Trophoblast cell (in vitro differentiated cells and primary cell): ENCODE measurements at places on chromosomes 2 and 18.

DNA sequence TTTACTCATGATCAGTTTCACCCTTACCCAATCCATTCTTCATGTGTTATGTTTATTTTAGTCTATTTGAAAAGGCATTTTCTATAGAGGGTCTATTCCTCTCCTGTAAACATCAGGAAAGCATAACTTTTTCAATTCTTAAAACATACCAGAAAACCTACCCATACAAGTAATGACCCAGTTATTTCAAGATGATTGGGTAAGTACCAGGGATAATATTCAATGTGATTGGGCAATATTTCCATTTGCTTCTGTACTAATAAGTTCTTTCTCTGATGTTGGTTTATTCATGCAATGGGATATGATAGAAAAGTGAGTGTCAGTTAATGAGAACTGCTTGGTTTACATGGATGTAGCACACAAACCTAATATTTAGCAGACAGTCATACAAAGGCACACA is 87.6 kb downstream of the CCBE1 start:
- H3K4me1 ChIP-seq = peaks cover 9% of the 10 kb centered on the region
- H3K36me3 ChIP-seq = no peaks in the 10 kb centered on the region
- no peak for DNase-seq
- H3K27ac ChIP-seq = no peak overlapping the region

GRCh38 chr2:52976143-52976949 is 791.3 kb upstream of the CHAC2 start:
- peak; percentile 31 for DNase-seq
- no peaks in the 10 kb centered on the region for H3K4me1 ChIP-seq
- no peak overlapping the region for H3K27ac ChIP-seq
- no peaks in the 10 kb centered on the region for H3K27me3 ChIP-seq

DNA sequence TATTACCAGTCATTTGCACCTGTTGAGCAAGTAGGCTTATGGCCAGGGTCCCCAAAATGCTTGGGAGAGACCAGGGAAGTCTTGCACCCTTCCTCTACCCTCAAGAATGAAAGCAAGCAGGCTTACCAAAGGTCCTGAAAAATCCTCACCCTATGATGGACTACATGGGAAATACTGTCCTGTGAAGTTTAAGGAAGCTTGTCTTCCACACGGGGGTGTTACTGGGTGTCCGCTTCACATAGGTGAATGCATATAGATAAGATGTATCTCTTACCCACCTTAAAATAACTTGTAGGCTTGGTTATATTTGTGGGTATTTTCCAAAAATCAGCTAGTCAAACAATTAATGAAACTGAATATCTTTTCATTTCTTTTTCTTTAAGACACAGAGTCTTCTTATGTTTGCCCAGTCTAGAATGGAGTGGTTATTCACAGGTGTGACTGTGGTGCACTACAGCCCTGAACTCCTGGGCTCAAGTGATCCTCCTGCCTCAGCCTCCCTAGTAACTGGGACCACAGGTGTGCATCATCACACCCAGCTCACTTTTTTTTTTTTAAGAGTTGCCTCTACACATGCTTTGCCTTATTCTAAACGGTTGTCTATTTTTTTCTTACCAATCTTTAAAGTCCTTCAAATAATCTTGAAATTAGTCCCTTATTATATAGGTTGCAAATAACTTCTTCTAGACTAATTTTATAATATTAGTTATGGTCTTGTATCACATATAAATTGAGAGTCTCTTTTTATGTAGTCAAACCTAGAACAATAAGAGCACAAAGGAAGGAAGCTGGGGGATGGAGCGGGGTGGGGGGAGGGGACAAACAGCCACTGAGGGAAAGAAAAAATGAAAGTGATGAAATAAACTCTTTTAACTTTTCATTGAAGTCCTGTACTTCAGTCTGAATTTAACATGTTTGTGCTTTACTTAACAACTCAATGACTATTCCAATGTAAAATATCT is 49.0 kb downstream of the CERKL start:
- H3K4me3 ChIP-seq = no peak overlapping the region
- no peaks in the 10 kb centered on the region for H3K27me3 ChIP-seq
- no peaks in the 10 kb centered on the region for H3K36me3 ChIP-seq
- H3K27ac ChIP-seq = no peak overlapping the region
- no peak for DNase-seq

DNA sequence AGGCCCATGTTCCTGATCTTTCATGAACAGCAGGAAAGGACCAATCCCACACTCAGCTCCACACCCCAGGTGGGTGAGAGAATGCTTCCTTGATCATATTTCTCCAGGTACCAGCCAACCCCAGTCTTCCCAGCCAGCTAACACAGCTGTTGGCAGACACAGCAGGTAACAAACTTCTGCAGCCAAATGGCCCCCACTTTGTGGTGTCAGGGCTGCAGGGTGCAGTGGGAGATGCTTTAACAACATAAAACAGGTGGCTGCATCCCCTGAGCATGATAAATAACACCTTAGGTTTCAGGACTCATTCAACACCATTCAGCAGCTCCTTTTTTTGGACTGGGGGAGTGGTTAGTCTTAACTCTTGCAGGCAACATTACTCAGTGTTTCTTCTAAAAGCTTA is 76.7 kb upstream of the ACAA2 start:
- peaks cover 6% of the 10 kb centered on the region for H3K36me3 ChIP-seq
- no peak overlapping the region for H3K4me3 ChIP-seq
- no peak for DNase-seq
- no peaks in the 10 kb centered on the region for H3K27me3 ChIP-seq
- H3K27ac ChIP-seq = no peak overlapping the region
- H3K4me1 ChIP-seq = peaks cover 14% of the 10 kb centered on the region

- no peak overlapping the region for H3K27ac ChIP-seq
- no peaks in the 10 kb centered on the region for H3K4me1 ChIP-seq
- no peak for DNase-seq
- no peaks in the 10 kb centered on the region for H3K27me3 ChIP-seq
- peaks cover 5% of the 10 kb centered on the region for H3K36me3 ChIP-seq
Measured at GRCh38 chr2:178553047-178553446, 72.8 kb downstream of the PLEKHA3 start.

DNA sequence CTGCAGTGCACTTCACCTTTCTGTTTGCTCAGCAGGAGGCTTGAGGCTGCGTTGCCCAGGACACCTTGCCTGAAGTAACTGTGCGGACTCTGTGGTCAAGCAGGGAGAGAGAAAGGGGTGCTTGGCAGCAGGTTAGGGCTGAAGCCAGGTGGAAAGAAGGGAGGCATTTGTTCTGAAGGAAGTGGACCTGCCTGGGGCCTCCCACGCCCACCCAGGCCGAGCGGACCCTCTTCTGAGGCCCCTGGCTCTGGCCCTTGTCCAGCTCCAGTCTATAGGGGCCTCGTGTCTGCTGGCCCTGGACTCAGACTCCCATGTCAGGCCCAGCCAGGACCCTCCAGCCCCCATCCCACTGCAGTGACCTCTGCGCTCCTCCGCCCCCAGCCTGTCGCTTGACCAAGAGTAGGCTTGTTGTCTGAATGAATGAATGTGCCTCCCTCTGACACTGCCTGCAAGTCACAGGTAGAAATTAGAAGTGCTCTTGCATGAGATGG is 2.5 kb downstream of the SNED1 start:
- H3K27me3 ChIP-seq = peaks cover 11% of the 10 kb centered on the region
- H3K27ac ChIP-seq = no peak overlapping the region
- H3K36me3 ChIP-seq = no peaks in the 10 kb centered on the region
- no peak for DNase-seq

DNA sequence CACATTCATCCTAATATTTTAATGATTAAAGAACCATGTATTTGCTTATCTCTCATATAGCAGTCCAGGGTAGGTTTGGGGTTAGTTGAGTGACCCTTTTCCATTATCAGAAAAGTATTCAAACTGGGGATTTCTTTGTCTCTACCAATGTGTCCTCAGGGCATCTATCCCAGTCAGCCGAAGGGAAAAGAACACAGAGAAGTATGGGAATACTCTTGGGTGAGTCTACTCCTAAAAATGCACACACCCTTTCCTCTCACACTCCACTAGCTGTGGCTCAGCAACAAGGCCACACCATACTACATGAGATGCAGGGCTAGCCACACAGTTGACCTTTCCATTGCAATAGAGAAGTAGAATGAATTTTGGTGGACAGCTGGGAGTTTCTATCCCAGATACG is 114.3 kb downstream of the NXPH2 start:
- H3K4me1 ChIP-seq = peaks cover 2% of the 10 kb centered on the region
- H3K36me3 ChIP-seq = peaks cover under 1% of the 10 kb centered on the region
- no peaks in the 10 kb centered on the region for H3K27me3 ChIP-seq
- no peak overlapping the region for H3K4me3 ChIP-seq
- H3K27ac ChIP-seq = no peak overlapping the region

- peaks cover 4% of the 10 kb centered on the region for H3K4me1 ChIP-seq
- H3K4me3 ChIP-seq = no peak overlapping the region
- H3K27ac ChIP-seq = no peak overlapping the region
- H3K36me3 ChIP-seq = no peaks in the 10 kb centered on the region
- H3K27me3 ChIP-seq = no peaks in the 10 kb centered on the region
Measured at GRCh38 chr2:43325107-43325811, 98.9 kb upstream of the ZFP36L2 start.

GRCh38 chr18:46484971-46485370 is 172.0 kb downstream of the LOXHD1 start:
- no peaks in the 10 kb centered on the region for H3K27me3 ChIP-seq
- H3K36me3 ChIP-seq = no peaks in the 10 kb centered on the region
- H3K4me1 ChIP-seq = no peaks in the 10 kb centered on the region
- DNase-seq = no peak

DNA sequence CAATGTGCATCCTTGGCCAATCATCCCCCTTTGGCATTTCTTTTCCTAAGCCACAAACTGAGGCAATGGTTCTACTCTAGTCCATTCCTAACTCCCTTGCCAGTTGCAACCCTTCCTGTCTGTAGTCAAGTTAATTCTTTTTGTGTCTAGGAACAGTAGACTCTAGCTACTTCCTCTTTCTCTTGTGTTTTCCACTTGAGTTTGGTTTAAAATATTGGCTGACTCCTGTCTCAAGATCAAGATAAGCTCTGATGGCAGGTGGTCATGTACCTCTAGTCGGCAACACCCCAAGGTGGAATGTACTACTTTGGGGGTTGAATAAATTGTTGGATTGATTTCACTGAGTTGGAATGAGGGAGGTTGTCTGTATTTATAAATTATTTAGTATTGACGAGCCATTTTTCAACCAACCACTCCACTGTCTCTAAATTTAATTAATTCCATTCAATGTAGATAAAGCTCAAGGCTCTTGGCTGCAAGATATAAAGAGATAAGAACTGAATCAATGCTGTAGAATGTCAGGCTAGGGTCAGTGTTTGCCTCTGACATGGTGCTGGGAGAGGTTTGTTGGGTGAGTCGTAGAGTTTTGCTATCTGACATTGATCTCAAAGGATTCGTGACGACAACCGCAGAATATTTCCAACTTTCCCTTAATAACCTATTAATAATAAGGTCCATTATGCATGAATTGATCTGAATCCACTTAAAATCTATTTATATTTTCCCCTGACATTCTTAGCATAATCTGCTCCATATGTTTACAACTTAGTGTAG is 188.7 kb upstream of the APCDD1 start:
- H3K27ac ChIP-seq = no peak overlapping the region
- no peak for DNase-seq
- H3K36me3 ChIP-seq = no peaks in the 10 kb centered on the region

DNA sequence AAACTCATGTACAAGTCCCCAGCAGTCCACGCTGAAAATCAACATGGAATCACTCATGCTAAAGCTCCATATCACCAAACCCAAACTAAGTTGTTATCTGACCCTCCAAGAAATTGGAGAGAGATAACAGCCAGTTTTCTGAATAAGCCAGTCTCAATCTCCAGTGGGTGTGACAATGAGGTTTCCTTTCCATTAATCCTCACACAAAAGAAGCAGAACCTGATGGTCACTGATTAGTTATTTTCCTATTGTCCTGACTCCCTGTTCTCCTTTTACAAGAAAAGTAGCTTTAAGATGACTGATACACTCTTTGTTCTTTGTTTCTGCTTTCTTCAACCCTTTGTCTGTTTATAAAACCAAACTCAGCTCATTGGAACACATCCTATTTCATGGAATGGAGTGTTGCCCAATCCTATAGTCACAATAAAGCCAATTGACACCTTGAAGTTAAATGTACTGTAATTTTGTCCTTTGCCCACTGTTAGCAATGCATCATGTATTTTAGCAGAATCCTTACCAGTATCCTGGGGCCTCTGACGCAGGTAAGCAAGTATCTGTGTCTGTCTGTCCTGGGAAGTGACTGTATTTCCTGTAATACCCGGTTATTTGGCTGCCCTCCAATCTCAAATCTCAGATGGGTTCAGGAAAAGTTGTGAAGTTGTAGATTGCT is 30.6 kb upstream of the SH3RF3 start:
- DNase-seq = no peak
- no peak overlapping the region for H3K27ac ChIP-seq
- H3K4me3 ChIP-seq = no peak overlapping the region
- H3K36me3 ChIP-seq = no peaks in the 10 kb centered on the region
- H3K4me1 ChIP-seq = no peaks in the 10 kb centered on the region

DNA sequence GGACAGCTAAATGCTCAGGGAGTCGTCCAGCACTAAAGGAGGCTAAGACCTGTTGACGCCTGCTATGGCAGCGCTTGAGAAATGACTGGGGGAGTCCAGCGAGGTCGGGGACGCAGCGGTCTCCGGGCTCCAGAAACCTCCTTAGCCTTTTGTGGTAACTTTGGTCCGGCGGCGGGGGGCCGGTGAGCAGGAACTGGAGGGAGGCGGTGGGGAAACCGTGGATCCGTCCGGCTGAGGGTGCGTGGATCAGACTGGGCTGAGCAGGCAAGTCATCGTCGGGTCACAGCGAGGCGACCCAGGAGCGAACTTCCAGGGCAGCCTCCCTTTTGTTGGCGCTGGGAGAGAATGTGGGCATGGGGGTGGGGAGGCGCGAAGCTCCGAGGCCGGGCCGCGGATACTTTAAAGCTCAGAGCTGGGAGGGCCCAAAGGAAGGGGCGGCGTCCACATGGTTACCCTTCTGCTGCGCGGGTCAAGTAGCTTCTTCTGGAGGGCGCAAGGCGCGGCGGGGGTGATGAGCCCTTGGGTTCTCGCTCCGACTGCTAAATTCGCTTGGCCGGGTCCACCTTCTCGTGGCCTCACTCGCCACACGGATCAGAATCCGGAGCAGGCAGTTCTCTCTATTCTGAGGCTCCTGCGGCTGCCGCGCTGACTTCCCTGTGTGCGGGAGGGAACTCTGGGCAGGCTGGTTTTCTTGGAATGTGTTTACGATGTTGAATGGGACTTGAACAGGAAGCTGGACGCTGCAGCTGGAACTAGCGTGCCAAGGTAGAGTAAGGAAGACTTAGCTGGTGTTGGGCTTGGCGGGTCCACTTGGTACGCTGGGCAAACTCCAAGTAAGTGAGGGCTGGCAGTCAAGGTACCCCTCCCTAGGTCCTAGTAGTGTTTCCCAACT is 920 bp downstream of the GULP1 start:
- no peaks in the 10 kb centered on the region for H3K4me1 ChIP-seq
- H3K27ac ChIP-seq = peak overlapping the region; percentile 92
- H3K4me3 ChIP-seq = peak overlapping the region; percentile 95
- peak; percentile 83 for DNase-seq
- no peaks in the 10 kb centered on the region for H3K27me3 ChIP-seq
